ENCODE measurements at places on chromosomes 1 and 21. TPM values are rescaled to one million over a fixed set of nuclear protein-coding genes. Genes with fewer than 3 reads are reported as not detected.

GRCh38 chr21:41923186-41923585, 30.6 kb downstream of the C2CD2 start:
- peak; percentile 32 for DNase-seq

- no peak for DNase-seq
Measured at GRCh38 chr1:47875831-47876586, 121.2 kb downstream of the TRABD2B start.

GRCh38 chr1:5941671-5942070, 50.6 kb downstream of the NPHP4 start:
- no peak for DNase-seq

GRCh38 chr1:103514920-103515503, 10.5 kb upstream of the RNPC3 start:
- peak; percentile 46 for DNase-seq

Gene CLSTN1
- 90.3 TPM for polyA plus RNA-seq

Gene SLC30A2
- polyA plus RNA-seq = 1.2 TPM

Gene SERTAD4
- polyA plus RNA-seq = 21.4 TPM

Gene SLC9C2
- polyA plus RNA-seq = not detected

Gene RCAN1
- polyA plus RNA-seq = 20.7 TPM
